ENCODE measurements at places on chromosomes 11 and 22.

- DNase-seq = no peak
Measured at GRCh38 chr11:10302744-10303557, 1.9 kb upstream of the ADM start.

GRCh38 chr11:85854212-85854556 is 999 bp upstream of the CCDC83 start:
- DNase-seq = no peak

GRCh38 chr11:7292922-7293321 is 41.2 kb downstream of the SYT9 start:
- DNase-seq = no peak

DNA sequence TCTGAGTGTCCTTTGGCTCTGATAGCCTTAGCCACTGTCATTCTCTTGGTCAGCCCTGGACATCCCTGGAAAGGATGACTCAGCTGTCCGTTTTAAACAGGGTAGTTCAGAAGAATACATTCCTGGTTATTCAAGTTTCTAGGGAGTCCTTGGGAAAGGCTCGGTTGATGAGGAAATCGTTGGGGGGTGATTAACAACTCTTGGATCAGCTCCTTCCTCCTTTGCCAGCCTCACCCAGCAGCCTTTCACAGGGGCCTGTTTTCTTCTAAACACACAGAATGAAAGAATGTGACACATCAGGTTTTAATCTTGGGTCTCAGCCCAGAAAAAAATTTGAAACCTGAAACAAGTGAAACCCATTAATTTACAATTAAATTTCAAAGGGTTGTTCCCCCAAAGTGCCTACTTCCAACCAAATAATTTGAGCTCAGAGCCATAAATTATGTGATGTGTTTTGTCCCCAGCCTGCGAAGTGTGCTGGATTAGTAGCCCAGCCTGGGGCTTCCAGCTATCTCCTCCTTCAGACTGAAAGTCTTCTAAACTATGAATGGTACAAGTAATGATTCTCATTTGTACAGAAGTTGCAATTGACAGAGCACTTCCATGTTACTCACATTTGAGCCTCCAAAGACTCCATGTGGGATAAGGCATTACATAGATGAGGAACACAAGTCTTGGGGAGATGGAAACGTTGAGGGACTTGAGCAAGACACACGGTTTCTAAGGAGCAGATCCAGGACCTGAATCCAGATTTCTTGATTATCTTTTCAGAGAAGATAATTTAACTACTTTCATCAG is 19.3 kb upstream of the MRGPRX2 start:
- DNase-seq = no peak

DNA sequence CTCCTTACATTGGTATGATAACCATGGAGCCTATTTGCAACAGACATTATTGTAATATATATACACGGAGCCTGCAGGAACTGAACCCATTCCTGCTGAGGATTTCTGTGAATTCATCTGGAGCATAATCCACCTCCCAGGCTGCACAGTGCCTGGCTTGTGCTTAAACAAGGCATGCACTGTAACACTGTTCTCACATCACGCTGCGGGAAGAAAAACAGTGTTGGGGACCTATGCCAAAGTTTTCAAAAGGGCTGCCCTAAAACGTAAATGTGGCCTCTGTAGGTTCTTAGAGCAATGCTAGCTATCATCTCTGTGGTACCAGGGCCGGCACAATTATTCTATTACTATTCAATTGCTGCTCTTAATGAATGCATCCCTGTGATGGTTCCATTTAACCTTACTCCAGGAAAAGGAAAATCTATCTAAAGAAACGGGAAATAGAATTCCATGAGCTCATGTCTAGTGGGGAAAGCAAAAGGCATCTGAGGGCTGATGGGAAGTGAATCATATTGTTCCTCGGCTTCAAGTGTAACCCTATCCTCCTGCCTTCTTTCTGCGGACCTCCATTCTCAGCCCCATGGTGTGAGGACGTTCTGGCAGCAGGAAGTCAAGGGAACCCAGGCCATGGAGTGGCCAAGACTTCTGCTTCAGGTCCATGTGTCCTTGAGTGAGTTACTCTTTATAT is 525.5 kb downstream of the SOX6 start:
- DNase-seq = no peak

DNA sequence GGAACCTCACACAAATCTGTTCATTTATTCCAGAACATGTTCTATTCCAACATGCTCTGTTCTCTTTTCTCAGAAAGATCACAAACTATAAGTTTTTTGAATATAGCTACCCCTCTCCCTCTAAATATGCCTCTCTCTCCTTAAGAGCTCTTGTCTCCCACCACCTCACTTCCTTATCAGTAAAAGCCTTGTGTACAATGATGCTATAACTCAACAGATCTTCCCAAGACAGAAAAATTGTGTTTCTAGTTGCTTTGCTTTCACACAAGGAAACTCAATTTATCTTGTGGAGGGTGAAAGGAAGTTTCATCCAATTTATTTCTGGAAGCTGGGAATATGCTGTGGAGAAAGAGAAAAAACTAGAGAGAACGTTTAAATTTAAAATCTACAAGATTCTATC is 64.4 kb downstream of the FAM76B start:
- DNase-seq = no peak

GRCh38 chr11:119100246-119100970 is 1.2 kb downstream of the DPAGT1 start:
- no peak for DNase-seq

- no peak for DNase-seq
Measured at GRCh38 chr11:127461241-127462064, 460.9 kb upstream of the KIRREL3 start.

DNA sequence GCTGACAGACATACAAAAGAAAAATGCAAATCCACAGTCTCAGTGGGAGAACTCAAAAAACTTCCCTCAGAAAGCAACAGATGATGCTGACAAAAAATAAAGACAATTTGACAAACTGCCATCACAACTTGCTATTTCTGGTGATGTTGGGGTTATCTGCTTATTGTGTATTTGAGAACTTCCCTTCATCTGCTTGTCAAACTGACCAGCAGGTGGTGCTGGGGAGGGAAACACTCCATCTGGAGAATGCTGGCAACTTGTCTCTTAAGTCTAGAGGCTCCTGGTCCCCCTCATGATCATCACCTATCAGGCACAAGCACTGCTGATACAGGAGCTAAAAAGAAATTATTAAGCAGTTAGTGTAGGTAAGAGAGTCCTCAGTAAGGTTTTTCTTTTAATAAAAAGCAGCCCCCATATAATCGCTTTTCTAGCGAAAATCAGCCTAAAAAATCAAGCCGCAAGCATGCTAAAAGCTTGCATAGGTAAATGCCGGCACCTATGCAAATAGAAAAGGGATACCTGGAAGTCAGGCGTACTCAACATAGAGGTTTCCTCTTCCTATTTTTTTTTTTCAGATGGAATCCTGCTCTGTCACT is 9.8 kb upstream of the FAM111B start:
- peak; percentile 37 for DNase-seq

DNA sequence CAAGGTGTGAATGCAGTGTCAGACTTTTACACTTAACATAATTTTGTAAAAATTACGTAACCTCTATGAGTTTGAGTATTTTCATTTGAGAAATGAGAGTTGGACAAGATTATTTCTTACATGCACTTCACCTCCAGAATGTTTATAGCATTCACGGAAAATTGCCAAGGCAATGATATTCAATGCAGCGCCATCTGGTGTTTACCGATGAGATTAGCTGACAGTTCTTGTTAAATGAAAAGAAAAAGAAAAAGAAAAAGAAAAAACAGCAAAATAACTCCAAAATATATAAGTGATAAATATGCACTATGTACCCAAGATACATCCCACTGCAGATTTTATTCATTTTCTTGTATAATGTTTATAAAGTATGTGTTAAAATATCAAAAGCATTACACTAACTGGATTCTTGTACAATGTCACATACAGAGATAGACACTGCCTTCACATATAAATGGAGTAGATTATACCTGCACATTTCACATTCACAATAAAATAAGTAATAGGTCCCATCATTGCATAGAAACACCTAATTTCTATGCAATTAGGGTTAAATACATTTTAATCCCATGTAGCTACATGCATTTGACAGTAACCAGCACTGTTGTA is 976.3 kb upstream of the FAT3 start:
- DNase-seq = no peak

DNA sequence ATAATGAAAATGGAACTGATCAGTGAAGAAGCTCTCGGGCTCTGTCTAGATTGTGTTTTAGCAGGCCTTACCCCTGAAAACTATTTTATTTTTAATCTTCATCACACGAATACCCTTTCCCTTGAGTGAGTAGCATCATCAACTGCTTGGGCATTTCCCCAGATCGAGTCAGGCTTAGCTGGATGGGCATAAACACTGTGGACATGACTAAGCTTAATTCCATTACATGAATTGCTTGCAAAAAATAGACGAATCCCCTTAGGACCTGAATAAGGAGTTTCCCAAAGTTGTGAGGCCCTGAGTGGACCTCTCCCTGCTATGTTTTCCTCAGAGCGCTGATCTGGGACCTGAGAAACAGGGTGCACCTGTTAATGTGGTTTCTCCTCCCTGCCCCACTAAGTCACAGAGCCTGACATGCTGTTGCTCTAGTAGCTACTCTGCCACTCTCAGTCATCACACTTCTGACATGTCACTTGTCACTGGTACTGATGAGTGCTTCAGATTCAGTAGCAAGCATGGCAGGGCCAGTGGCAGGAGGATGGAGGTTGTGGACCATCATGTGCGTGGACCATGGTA is 53.5 kb downstream of the ENDOD1 start:
- no peak for DNase-seq

DNA sequence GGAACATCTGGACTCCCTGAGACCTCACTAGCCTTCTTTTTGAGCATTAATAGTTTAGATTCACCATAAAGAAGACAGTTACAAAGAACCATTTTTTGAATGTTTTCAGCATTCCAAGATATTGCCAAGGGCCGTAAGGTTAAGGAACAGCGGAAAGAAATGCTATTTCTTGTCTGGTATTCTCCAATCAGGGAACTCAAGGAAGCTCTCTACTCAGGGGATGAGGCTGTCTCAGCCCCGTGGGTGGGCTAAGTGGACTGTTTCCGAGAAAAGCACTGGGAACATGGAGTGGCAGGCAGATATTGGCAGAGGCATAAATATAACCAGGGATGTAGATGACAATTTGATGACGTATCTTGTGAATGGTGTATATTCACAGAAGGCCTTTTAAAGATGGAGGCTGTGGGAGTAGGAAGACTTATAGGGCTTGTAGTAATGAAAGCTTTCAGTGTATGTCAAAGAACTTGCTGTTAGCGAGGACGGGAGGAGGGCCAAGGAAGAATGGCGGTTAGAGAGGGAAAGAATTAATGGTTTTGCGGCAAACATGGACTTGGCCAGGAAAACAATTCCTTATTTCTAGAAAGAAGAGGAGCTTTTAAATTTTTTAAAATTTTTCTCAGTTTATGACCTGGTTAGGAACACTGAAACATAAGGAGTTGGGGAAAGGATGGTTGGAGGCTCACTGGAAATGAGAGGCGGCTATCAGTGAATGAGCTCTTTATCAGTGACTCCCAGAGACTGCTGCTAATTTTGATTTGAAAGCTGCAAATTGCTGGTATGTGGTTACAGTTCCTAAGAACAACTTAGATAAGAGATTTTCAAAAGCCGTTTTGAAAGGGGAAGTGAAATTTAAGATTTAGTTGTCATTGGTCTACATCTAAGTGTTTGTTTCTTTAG is 64.6 kb downstream of the ST3GAL4 start:
- DNase-seq = no peak

DNA sequence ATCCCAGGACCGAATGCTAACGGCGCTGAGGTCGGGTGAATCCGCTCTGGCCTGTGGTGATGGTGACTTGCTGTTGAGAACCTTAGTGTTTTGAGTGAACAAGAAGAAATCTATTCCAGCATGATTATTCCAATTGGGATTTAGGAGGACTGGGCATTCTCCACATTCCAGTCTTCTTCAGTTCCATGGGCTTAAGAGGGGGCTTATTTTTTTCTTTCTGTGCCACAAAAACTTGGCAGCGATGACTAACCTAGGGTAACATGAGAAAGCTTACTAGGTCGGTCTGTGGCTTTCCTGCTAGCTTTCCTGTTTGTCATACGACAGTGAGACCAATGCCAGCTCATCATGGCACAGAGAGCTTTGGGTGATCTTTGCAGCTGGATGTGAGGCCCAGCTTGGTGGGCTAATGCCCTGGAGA is 62.9 kb upstream of the ATXN10 start:
- DNase-seq = no peak

DNA sequence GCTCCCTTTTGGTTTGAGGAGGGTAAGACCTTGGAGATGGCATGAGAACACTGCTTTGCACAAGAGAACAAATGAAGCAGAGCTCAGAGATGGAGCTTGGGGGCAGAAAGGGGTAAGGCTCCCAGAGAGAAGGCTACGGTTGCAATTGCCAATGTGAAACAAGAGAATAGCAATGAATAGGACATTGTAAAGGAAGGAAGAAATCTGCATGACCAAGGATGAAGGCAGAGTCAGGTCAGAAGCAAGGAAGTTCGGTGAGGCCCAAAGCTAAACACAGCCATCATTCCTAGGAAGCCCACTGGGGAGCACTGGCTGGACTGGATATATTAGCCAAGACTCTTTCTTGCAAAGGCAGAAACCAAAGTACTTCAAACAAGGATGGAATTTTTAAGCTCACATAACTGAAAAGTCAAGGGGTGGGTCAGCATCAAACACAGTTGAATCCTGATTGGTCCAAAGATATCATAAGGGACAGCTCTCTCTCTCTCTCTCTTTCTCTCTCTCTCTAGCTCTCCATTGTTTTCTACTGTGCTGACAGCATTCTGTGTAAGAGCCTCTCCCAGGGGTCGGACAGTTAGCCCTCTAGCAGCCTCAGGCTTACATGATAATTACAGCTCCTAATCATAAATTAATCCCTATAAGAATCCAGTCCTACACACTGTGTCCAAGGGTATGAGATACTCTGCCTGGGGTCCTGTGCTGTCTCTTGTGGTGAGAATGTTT is 484.3 kb downstream of the SOX6 start:
- no peak for DNase-seq

DNA sequence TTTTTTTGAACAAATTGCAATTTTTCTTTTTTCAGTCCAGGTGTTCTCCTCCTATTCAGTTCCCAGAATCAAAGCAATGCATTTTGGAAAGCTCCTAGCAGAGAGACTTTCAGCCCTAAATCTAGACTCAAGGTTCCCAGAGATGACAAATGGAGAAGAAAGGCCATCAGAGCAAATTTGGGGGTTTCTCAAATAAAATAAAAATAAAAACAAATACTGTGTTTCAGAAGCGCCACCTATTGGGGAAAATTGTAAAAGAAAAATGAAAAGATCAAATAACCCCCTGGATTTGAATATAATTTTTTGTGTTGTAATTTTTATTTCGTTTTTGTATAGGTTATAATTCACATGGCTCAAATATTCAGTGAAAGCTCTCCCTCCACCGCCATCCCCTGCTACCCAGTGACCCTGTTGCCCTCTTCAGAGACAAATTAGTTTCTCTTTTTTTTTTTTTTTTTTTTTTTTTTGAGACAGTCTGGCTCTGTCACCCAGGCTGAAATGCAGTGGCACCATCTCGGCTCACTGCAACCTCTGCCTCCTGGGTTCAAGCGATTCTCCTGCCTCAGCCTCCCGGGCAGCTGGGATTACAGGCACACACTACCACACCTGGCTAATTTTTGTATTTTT is 6.2 kb upstream of the UBE4A start:
- DNase-seq = no peak

GRCh38 chr22:45196926-45197605 is 33.3 kb downstream of the NUP50 start:
- DNase-seq = no peak

Measured in stimulated activated CD4-positive, alpha-beta T cell treated with anti-CD3 and anti-CD28 coated beads, Interleukin-15, amount 100 ng/mL, for 48 hours (primary cell).